ENCODE measurements at places on chromosomes 6 and 20.

DNA sequence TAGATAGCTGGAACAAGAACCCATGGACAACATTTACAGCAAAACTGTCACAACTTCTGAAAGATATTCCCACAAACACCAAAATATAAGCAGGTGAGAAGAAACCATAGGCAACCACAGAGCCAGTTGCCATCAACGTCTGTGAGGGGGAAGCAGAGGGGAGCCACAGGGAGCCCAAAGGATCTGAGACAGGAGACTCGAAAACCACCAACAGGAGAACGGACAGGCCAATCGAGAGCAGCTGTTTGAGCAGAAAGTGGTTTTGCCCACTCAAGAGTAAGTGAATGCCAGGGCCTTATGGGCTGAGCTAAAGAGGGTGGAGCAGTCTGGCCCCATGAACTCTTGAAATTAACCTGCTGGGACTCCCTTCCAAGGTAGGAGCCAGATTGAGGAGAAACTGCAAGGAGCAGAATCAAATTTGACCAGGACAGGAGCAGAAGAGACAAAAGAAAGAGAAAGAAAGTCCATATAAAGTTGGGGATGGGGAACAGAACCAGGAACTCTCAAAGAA is 195.4 kb downstream of the ANKRD60 start:
- no peak for DNase-seq

GRCh38 chr6:163120223-163120622 is 294.3 kb upstream of the QKI start:
- no peak for DNase-seq

DNA sequence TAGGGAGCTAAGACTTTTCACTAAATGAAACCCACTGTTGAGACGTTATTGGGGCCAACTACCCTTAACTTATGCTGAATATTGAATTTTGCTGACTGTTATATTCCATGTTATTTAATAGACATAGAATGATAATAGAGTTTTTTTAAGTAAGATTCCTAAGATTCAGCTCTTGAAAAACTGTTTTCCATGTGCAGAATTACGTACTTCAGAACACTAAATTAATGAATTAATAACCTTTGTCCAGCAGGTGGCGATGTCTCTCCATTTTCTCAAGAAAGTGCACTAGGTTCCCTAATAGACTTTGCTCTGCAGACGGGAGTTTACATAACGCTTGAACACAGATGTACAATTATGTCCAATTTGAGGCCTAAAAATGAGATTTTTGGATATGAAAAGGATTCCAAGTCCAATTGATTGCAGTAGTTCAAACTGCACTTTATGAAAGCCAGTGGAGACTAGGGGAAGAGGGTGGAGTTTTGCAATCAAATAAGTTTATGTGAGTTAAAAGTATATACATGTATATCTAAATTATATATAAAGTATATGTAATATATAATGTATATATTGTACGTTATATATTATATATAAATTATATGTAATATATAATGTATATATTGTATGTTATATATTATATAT is 282.1 kb downstream of the UST start:
- peak; percentile 76 for DNase-seq

GRCh38 chr6:72132427-72132826 is 246.1 kb downstream of the RIMS1 start:
- no peak for DNase-seq

- DNase-seq: no peak
Observed at GRCh38 chr20:41874658-41875057, 256.5 kb upstream of the CHD6 start.

GRCh38 chr6:146543940-146544615 is 445 bp downstream of the RAB32 start:
- DNase-seq: peak; percentile 60

- DNase-seq: no peak
Observed at GRCh38 chr20:19817017-19817416, 59.0 kb downstream of the RIN2 start.

GRCh38 chr6:139732451-139732850 is 358.0 kb upstream of the CITED2 start:
- DNase-seq: peak; percentile 34

GRCh38 chr20:23090147-23090546 is 4.0 kb upstream of the CD93 start:
- DNase-seq: no peak

GRCh38 chr6:89035252-89036101 is 45.1 kb upstream of the PNRC1 start:
- peak; percentile 84 for DNase-seq

- no peak for DNase-seq
Observed at GRCh38 chr6:168384045-168385036, 56.6 kb upstream of the SMOC2 start.

GRCh38 chr6:46921731-46922130 is at the start of gene ADGRF5:
Gene ADGRF5, minus strand, starts transcription at chr6:46921938. Its CDS starts 15,176 bp downstream, at chr6:46906762.
- no peak for DNase-seq
